ENCODE measurements at places on chromosomes 12 and 14.
A peak's percentile ranks its signal among the peaks of the same experiment; 100 is the strongest.

DNA sequence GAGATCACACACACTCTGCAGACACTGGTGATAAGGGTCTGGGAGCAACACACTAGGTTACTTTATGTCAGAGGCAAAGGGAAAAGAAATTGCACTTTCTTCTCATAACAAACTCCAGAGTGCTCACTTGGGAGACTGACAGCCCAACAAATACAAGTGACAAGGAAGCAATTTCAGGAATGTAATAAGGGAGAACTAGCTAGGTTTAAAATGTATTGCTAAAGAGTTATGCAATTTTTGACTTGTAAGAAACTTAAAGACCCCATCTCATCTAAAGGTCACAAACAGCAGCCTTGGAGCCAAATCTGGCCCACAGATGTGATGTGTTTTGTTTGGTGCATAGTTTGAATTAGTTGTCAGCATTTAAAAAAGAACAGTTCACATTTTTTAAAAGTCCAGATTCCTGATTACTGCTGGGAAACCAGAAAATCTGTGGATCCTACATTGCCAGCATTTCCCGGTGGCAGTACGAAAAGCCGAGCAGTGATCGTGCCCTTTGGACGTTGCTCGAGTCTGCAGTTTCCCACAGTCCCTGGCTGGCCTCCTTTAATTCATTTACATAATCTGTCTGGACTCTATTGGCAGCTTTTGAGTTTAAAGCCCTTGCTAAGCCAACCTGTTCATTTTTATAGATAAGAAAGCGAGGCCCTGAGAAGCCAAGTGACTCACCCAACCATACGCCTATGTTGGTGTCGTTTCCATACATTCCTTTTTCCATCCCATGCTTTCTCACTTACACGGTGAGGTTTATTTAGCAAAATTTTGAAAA lies 42.0 kb upstream of the ETV6 start:
- DNase-seq, result no peak
- H3K27ac ChIP-seq, result no peak overlapping the region
- peaks cover 17% of the 10 kb centered on the region for H3K27me3 ChIP-seq

DNA sequence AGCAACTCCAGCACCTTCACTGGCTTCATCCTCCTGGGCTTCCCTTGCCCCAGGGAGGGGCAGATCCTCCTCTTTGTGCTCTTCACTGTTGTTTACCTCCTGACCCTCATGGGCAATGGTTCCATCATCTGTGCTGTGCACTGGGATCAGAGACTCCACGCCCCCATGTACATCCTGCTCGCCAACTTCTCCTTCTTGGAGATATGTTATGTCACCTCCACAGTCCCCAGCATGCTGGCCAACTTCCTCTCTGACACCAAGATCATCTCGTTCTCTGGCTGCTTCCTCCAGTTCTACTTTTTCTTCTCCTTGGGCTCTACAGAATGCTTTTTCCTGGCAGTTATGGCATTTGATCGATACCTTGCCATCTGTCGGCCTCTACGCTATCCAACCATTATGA lies 6.8 kb downstream of the OR11G2 start:
- H3K27ac ChIP-seq, result no peak overlapping the region
- no peaks in the 10 kb centered on the region for H3K36me3 ChIP-seq
- H3K27me3 ChIP-seq, result peaks cover 2% of the 10 kb centered on the region
- H3K4me3 ChIP-seq, result no peak overlapping the region

DNA sequence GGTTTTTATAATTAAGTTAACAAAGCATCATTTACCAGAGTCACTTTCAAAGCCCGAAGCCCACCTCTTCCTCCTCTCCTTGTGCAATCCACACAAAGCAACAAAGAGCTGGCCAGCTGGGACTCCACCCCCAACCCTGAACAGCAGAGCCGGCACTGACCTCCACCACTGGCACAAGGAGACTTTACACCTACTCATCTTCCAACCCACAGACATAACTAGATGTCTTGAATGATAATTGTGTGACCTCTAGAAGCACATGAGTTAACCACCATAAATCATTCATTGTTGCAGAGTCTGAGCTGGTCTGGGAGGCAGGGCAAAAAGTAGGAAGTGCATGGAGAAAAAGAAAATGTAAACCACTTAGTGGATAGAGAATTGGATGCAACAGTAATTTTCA lies 72.2 kb downstream of the ST8SIA1 start:
- H3K4me1 ChIP-seq, result peaks cover 27% of the 10 kb centered on the region
- H3K27ac ChIP-seq, result no peak overlapping the region
- no peak for DNase-seq
- peaks cover 3% of the 10 kb centered on the region for H3K27me3 ChIP-seq
- peak overlapping the region; percentile 47 for H3K4me3 ChIP-seq

- H3K27ac ChIP-seq, result peak overlapping the region; percentile 59
- no peak for DNase-seq
Measured at GRCh38 chr14:67387195-67387594, 24.8 kb downstream of the PLEK2 start.

DNA sequence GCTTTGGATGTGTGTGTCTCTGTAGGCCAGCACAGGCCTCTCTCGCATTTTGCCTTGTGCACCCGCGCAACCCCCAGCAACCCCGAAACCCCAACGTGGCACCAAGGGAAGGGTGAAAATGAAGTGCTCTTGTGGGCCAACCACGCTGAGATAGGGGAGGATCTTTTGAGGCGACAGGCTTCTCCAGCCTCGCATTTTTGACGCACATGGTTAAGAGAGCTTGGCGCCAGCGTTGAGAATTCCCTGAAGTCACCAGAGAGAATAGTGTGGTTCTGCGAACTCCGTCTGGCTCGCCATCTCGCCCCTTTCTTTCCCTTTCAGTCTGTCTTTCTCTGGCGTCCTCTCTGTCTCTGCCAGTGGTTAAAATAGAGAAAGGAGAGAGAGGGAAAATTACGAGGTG lies 1.9 kb upstream of the TBX3 start:
- no peak for DNase-seq
- H3K4me1 ChIP-seq, result peaks cover 77% of the 10 kb centered on the region
- peaks cover 55% of the 10 kb centered on the region for H3K27me3 ChIP-seq
- H3K27ac ChIP-seq, result no peak overlapping the region

DNA sequence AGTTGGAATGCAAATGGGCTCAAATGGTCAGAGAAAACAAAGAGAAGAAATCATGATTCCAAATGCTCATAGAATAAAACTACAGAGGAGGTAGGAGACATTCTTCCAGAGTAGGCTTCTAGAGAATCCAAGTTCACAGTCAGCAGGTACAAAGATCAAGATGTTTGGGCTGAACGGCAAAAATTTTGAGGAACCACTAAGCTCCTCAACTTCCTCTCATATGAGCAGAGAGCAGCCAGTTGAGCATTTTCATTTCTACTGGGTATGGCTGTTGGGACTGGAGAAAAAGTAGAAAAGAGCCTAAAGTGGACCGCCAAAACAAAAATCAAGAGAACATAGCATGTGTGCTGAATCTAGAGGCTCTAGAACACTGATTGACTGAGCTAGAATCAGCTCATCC lies 73.8 kb upstream of the ARID2 start:
- H3K36me3 ChIP-seq, result no peaks in the 10 kb centered on the region
- H3K4me1 ChIP-seq, result no peaks in the 10 kb centered on the region
- no peak for DNase-seq
- H3K27me3 ChIP-seq, result no peaks in the 10 kb centered on the region
- H3K4me3 ChIP-seq, result no peak overlapping the region

DNA sequence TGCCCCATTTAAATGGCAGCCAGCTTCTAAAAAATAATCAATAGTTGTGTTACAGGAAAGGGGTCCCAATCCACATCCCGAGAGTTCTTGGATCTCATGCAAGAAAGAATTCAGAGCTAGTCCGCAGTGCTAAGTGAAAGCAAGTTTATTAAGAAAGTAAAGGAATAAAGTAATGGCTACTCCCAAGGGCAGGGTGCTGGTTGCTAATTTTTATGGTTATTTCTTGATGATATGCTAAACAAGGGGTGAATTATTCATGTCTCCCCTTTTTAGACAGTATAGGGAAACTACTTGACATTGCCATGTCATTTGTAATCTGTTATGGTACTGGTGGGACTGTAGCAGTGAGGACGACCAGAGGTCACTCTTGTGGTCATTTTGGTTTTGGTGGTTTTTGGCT lies 591.3 kb downstream of the LRFN5 start:
- H3K27ac ChIP-seq, result no peak overlapping the region
- DNase-seq, result no peak
- H3K27me3 ChIP-seq, result no peaks in the 10 kb centered on the region
- no peaks in the 10 kb centered on the region for H3K36me3 ChIP-seq
- no peaks in the 10 kb centered on the region for H3K4me1 ChIP-seq
- no peak overlapping the region for H3K4me3 ChIP-seq

DNA sequence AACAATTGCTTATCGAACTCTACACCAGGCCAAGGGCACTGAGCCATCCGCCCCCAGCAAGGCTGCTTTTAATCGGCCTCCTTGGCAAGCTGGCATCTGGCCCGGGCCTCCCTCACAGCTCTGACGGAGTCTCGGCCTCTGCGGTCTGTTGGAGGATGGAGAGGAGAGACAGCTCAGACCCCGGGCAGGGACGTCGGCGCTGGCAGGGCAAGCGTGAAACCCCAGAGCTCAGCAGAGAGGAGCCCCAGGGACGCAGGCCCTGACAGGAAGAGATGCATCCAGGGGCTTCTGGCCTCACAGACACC lies 17.5 kb downstream of the CAMKK2 start:
- no peaks in the 10 kb centered on the region for H3K27me3 ChIP-seq
- H3K36me3 ChIP-seq, result peaks cover 44% of the 10 kb centered on the region
- DNase-seq, result no peak
- no peak overlapping the region for H3K4me3 ChIP-seq
- H3K4me1 ChIP-seq, result no peaks in the 10 kb centered on the region

- H3K27ac ChIP-seq, result peak overlapping the region; percentile 18
- H3K4me3 ChIP-seq, result no peak overlapping the region
- peaks cover 8% of the 10 kb centered on the region for H3K36me3 ChIP-seq
- DNase-seq, result no peak
Measured at GRCh38 chr14:95078867-95079266, 78.5 kb downstream of the DICER1 start.

- peak overlapping the region; percentile 79 for H3K4me3 ChIP-seq
- H3K27ac ChIP-seq, result peak overlapping the region; percentile 88
- H3K36me3 ChIP-seq, result no peaks in the 10 kb centered on the region
- no peaks in the 10 kb centered on the region for H3K27me3 ChIP-seq
- peak; percentile 95 for DNase-seq
- H3K4me1 ChIP-seq, result peaks cover 28% of the 10 kb centered on the region
Measured at GRCh38 chr14:22852940-22853767, 16.8 kb downstream of the MMP14 start.

- no peaks in the 10 kb centered on the region for H3K36me3 ChIP-seq
- no peak overlapping the region for H3K27ac ChIP-seq
- no peaks in the 10 kb centered on the region for H3K4me1 ChIP-seq
- no peak for DNase-seq
Measured at GRCh38 chr12:47020211-47020821, 59.1 kb upstream of the PCED1B start.

GRCh38 chr12:126700096-126700495 lies 1566.9 kb upstream of the TMEM132C start:
- H3K27ac ChIP-seq, result no peak overlapping the region
- H3K27me3 ChIP-seq, result peaks cover 5% of the 10 kb centered on the region
- H3K4me3 ChIP-seq, result no peak overlapping the region
- no peaks in the 10 kb centered on the region for H3K4me1 ChIP-seq
- DNase-seq, result no peak
- H3K36me3 ChIP-seq, result no peaks in the 10 kb centered on the region

DNA sequence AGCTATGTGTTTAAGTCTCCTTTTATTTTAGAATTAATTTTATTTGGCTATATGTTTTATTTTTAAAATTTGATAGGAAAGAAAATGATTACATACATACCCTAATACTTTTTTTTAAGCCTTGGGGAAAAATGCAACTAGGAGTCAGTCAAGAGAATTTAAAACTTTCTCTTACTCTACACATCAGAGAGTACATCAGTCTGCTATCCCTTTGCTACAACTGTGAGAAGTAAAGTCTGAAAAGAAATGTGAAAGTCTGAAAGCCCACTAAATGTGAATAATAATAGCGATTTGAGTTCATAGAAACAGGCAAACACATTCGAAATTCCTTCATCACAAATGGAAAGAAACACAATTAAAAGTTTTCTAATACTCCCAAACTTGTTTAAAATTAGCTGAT lies 95.0 kb downstream of the PTPRQ start:
- no peaks in the 10 kb centered on the region for H3K36me3 ChIP-seq
- no peak for DNase-seq
- H3K27me3 ChIP-seq, result no peaks in the 10 kb centered on the region
- no peaks in the 10 kb centered on the region for H3K4me1 ChIP-seq

GRCh38 chr12:5988088-5988487 lies 43.0 kb upstream of the ANO2 start:
- H3K27ac ChIP-seq, result no peak overlapping the region
- no peak for DNase-seq
- peaks cover 28% of the 10 kb centered on the region for H3K4me1 ChIP-seq

GRCh38 chr14:76088771-76089571 lies 62.8 kb upstream of the GPATCH2L start:
- H3K4me3 ChIP-seq, result no peak overlapping the region
- peaks cover 4% of the 10 kb centered on the region for H3K27me3 ChIP-seq
- peak overlapping the region; percentile 24 for H3K27ac ChIP-seq
- H3K36me3 ChIP-seq, result peaks cover 3% of the 10 kb centered on the region

DNA sequence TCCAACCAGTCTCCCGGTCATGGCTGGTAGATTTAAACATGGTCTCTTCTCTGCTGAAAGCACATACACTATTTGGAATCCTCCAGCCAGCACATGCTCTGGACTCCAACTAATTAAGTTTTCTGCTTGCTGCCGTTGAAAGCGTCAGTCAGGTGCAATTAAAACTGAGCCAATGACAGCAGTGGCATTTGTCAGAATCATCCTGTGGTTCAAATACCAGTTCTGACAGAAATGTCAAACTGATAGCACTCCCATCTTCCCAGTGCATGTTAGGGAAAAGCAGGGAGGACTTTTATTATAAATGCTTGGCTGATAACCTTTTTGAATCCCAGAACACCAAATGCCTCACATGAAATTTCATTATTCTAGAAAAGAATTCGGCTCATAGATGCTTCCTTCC lies 401.8 kb downstream of the PDZRN4 start:
- peaks cover 3% of the 10 kb centered on the region for H3K27me3 ChIP-seq
- H3K4me3 ChIP-seq, result no peak overlapping the region
- H3K27ac ChIP-seq, result no peak overlapping the region
- peaks cover 4% of the 10 kb centered on the region for H3K4me1 ChIP-seq
- no peaks in the 10 kb centered on the region for H3K36me3 ChIP-seq

DNA sequence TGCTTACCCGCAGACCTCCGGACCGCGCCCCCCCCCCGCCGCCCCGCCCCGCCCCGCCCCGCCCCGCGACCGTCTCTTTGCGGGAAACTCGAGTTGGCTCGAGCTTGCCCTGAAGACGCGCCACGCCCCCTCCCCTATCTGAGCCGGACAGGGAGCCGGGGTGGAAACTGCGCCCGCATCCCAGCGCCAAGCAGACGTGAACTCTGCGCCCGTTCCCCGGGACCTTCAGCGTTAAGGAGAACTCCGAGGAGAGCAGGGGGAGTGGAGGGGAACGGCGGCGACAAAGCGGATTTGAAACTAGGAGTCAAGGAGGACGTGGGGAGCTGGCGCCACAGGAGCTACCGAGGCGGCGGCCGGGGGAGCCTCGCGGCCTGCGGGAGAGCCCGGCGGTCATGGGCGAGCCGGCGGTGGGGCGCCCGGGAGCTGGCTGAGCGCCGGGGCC lies at the start of gene KCNK13:
Gene KCNK13 (plus strand): TSS at position 310 of the 442 bp plus-strand sequence. CDS start 212 bp downstream, outside the sequence.
- peak within 1 kb of the TSS; percentile 87 for H3K4me3 ChIP-seq
- DNase-seq, result peak; percentile 72
- H3K27me3 ChIP-seq, result peaks cover 97% of the 10 kb centered on the region
- H3K4me1 ChIP-seq, result peaks cover 24% of the 10 kb centered on the region
